RKO (cell line): ENCODE measurements at places on chromosomes 6 and 20.

- no peak for DNase-seq
These were observed 33.7 kb downstream of the PYGB start for GRCh38 chr20:25281541-25281991.

DNA sequence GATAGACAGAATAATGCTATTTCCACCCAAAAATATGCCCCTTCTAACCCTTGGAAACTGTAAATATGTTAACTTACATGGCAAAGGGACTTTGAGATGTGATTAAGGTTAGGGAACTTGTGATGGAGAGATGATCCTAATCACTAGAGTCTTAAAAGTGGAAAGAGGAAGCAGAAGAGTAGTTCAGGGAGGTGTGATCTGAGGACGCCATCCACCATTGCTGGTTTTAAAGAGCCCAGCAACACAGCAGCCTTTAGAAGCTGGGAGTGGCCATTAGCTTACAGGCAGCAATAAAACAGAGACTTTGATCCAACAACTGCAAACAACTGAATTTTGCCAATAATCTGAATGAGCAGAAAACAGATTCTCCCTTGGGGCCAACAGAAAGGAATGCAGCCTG, 30.6 kb downstream of the ZNF311 start:
- no peak for DNase-seq

GRCh38 chr6:145670311-145670710, 65.0 kb downstream of the EPM2A start:
- no peak for DNase-seq

GRCh38 chr20:59819496-59820203, 113.8 kb downstream of the SYCP2 start:
- DNase-seq = no peak

DNA sequence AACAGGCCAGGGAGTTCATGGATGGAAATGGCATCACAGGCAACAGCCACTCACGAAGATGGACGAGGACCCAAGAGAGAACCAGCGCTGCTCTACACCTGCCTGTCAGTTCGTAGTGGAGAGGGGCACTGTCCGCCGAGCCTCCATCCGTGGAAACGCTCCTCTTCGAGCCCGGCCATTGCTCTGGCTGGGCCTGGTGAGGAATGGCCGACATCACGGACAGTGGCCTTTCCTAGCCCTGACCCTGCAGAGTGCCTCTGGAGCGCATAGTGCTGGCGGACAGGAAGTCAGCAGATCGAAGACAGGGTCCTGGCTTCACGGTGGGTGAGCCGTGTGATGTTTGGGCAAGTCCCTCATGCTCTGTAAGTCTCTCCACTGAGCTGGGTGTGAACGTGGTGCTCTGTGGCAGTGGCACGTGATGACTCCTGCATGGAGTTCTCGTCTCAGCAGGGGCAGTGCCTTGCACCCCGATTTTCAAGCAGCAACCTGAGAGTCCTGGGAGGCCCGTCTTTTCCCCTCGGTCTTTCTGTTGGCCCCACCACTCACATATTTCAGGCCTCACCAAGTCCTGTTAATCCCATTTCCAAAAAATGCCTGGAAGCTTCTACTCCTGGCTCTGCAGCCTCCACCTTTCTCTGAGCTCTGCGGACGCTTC, 214.4 kb downstream of the ERMARD start:
- no peak for DNase-seq

- no peak for DNase-seq
These were observed 380.3 kb upstream of the JARID2 start for GRCh38 chr6:14865531-14866100.

DNA sequence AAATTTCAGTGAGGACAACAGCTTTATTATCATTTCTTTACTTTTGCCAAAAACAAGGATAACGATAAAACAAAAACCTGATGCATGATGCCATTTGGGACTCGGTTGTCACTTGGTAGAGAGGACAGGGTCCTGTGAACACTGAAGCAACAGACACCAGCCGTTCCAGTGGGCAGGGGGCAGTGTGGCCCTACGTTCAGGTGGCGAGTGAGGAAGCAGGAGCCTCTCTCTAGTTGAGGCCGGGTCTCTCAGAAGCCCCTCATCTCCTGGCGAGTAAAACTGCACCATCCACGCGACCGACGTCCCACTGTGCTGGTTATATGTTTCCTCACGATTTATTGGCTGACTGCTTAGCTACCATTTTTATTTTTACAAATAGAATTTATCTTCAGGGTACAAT, 231.6 kb downstream of the THBS2 start:
- DNase-seq = no peak

- DNase-seq = no peak
These were observed 9.9 kb downstream of the E2F3 start for GRCh38 chr6:20411544-20411943.

DNA sequence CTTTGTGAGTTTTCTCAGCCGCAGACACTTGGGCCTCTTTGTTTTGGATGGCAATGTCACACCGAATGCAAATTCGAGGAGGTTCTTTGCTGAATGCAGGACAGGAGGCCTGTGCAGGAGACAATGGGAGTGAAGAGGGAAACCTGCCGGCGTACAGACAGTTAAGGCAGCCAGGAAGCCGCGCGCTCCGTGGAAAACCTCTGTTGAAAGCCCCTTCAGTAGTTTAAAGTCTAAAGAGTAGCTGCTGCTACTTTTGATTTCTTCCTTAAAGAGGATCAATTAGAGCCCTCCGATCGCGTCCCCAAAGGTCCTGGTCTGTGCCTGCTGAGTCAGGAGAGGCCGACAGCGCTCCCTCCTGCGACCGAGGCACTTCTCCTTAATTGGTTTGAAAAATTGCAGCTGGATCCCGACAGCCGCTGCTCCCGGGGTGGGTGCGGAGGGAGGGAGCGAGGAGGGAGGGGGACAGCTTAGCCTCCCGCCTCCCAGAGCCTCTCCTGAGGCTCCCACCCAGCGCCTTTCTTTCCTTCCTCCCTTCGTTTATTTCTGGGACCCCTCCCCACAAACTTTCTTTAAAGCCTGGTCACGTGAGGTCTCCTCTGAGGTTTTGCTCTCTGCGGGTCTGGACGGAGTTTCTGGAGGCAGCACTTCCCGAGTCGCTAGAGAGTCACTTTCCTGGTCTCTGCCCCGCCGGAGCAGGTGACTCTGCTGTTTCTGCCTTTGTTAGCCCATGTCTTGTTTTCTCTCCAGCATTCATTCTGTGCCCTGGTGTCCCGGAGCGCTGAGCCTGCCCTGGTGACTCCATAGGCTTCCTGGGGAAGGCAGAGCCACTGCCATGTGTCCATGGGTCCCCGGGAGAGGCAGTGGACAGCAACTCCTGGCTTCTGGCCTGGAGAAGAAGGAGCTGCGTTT, 22.3 kb upstream of the RPP40 start:
- DNase-seq = no peak

DNA sequence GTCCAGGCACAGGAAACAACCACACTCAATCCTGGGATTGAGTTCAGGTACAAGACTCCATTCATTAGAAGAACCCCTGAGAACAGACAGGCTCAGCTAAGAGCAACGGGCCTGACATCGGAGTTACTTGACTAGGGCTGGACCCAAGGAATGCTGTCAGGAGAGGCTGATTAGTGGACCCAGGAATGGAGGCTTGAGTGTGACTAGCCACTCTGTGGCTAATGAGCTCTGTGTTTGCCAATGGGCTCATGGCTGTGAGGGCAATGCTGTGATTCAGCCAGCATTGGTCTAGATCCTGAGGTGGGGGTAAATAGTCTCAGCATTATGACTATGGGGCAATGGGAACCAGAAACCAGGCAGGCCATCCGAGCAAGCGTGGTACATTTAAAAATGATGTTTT, 71.8 kb downstream of the RIOK1 start:
- no peak for DNase-seq

DNA sequence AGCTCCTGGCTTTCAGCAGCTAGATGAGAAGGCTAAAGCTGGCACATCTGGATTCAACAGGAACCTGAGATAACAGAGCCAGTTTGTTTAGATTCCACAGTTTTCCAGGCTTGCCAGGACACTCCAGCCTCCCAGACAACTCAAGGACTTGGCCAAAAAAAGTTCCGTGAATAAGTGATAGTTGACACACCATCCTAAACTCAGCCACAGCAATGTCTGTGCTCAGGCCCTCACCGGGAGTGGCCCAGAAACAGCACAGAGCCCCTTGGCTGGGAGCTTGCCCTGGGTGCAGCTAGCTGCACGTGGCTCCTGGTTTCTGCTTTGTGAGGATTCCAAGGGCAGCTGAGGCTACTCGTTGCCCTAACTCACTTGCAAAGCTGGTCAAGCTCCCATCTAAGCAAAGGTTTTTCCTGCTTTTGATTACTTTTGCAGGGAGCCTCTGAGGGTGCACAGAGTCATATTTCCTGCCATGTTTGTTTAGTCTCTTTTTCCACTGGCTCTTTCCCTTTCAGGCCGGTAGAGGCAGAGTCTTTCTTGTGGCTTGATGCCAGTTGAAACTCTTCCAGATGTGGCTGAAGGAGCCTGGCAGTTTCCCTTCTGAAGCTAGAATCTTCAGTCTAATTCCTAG, 118.3 kb upstream of the ECI2 start:
- DNase-seq = peak; percentile 47

GRCh38 chr6:24078200-24078599, 47.8 kb upstream of the NRSN1 start:
- peak; percentile 50 for DNase-seq

GRCh38 chr20:43161716-43162115, 28.0 kb downstream of the PTPRT start:
- no peak for DNase-seq

GRCh38 chr20:2084703-2085102, 16.9 kb upstream of the STK35 start:
- DNase-seq = no peak

GRCh38 chr20:57087102-57087501, 179.3 kb downstream of the BMP7 start:
- DNase-seq = no peak

GRCh38 chr6:44104481-44105021, 22.7 kb downstream of the MRPL14 start:
- DNase-seq = no peak

GRCh38 chr6:106783640-106784566, 154.5 kb downstream of the QRSL1 start:
- peak; percentile 1 for DNase-seq

DNA sequence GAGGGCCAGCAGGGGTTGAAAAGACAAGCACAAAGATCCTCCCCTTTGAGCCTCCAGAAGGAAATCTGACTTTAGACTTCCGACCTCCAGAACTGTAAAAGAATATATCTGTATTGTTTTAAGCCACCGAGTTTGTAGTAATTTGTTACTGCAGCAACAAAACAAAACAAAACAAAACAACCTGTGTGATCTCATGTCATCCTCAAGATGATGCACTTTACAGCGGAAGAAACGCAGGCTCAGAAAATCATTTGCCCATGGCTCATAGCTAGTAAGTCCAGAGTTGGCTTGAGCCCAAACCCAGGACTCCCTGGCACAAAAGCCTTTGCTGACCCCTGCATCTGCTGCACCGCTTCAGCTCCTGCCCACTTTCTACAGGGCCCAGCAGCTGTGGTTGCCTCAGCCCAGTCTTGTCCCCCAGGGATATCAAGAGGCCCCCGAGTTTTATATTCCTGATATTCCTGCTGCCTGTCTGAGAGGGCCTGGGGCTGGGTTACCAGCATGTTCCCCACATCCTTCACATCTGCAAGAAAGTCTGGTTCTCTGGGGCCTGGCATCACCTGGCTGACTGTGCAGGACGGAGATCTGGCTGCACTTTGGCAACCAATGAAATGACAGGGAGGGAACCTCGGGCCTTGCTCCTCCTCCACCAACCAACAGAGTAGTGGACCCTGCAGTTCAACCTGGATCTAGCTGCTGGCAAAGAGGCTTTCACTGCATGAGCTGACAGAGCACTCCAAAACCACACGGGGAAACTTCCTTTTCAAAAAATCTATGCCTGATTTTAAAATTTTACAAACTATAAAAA, 56.9 kb downstream of the JPH2 start:
- no peak for DNase-seq

DNA sequence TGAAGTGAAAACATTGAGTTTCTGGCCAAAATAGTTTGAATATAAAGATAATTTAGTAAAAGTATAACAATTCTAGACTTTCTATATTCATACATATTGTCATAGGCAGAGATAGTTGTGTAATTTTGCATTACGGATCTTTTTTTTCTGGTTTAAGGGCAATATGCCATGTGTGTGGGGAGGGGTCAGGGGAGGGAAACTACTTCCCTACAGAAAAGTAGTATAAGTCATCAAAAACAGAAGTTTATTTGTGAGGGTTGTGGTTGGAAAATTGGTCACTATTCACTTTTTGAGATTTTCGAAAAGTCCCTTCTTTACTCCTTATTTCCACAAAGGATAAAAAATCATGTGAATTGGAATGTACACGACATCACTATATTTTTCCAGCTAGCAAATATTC, 288.2 kb upstream of the PREP start:
- no peak for DNase-seq

DNA sequence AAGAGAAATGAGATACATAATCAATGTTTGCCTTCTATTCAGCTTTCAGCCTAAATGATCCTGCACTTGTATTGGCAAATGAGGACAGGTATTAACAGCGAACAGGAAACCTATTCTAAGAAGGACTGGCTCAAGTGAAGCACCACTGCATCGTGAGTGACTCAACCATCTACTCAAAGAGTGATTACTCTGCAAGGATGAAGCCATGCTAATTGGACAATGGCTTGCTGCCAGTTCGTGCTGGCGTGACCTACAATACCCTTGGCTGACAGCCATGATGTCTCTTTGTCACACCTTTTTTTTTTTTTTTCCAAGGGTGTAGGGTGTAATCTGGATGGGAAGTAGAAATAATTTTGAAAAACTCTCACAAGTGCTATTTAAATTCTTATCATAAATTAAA, 104.9 kb downstream of the GJA10 start:
- DNase-seq = peak; percentile 38

- DNase-seq = no peak
These were observed 22.1 kb upstream of the ECI2 start for GRCh38 chr6:4157506-4157905.

DNA sequence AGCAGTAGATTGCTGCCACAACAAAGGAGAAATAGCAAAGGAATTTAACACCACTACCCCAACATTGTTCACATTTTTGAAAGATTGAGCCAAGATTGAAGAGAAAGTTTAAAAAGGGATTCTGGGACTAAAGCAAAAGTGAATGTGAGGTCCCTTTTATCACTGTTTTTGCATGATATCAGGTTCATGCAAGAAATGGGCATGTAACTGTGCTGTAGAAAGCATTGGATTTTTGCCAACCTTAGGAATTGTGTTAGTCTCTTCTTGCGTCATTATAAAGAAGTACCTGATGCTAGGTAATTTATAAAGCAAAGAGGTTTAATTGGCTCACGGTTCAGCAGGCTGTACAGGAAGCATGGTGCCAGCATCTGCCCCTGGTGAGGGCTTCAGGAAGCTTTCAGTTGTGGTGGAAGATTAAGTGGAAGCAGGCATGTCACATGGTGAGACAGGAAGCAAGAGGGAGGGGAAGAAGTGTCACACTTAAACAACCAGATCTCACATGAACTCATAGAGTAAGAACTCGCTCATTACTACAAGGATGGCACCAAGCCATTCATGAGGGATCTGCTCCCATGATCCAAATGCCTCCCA, 4.6 kb upstream of the GJB7 start:
- peak; percentile 31 for DNase-seq
